Fibroblast of skin of right biceps (primary cell): ENCODE measurements at places on chromosomes 5 and 9.

DNA sequence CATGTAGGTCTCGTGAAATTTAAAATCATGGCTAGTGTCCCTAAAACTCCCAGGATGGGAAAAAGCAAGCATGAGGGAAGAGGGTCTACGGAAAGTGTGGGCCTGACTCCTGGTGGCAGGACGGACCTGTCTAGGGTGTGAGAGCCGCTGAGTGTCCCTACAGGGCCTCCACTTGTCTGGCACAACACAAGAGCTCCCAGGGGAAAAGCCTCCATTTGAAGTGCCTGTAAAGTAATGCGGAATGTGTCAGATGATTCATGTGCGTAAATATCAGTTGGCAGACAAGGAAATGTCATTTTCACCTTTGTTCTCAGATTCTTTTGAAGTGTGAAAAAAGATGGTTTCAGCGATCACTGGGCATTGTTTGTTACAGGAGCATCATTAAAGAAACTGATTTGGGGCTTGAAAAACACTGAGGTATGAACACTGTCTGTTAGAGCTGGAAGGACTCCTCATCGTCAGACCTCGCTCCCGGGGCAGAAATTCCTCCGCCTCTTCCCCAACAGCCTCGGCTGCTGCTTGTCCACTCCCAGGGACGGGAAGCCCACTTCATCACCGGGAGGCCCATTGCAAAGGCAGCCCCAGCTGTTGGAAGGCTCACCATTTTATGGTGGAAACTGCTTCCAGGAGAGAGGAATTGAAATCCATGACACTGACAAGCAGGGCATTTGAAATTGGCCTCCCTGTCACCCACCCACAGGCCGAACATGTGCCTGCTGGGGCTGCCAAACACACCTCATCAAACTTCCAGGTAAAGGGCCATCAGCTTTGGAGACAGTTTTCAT lies 240.8 kb downstream of the FSTL4 start:
- DNase-seq: no peak

- DNase-seq: peak; percentile 7
These were observed 820 bp upstream of the NFX1 start for GRCh38 chr9:33289496-33289895.

GRCh38 chr5:125576822-125577221 lies 830.4 kb upstream of the ZNF608 start:
- DNase-seq: no peak

GRCh38 chr5:31097851-31098250 lies 95.6 kb upstream of the CDH6 start:
- no peak for DNase-seq

GRCh38 chr5:41951224-41951623 lies 26.1 kb downstream of the FBXO4 start:
- no peak for DNase-seq

GRCh38 chr5:9124071-9124470 lies 421.8 kb downstream of the SEMA5A start:
- DNase-seq: no peak

DNA sequence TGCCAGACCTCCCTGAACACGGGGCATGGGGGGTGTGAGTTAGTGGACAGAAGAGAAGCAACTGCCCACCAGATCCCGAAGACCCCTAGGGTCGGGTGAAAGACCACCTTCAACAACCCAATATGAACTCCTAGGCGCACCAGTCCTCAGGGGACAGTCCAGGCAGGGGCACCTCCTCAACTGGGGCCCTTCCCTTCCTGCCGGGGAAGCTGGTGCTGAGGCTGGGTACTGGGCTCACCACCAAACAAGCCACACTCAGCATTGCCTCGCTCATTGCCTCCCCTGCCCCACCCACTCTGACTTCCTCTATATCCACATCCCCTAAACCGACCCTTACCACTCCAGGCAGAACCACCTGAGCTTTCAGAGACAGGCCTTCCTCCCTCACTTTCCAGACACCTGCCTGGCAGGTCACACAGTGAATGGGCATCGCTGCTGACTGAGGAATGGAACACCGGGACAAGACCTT lies 42.5 kb downstream of the SEMA4D start:
- DNase-seq: no peak

DNA sequence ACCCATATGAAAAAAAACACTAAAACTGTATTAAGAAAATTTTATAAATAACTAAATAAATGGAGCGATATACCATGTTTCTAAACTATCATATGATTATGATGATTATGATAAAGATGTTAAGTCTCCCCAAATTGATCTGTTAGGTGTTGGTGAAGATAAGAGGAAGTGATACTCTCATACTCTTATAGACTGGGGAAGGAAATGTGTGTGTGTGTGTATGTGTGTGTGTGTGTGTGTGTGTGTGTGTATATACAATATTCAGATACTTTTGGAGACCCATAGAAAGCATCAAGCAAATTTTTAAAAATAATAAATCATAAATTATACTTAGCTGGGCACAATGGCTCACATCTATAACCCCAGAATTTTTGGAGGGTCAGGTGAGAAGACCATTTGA lies 62.9 kb downstream of the TMEM232 start:
- no peak for DNase-seq

DNA sequence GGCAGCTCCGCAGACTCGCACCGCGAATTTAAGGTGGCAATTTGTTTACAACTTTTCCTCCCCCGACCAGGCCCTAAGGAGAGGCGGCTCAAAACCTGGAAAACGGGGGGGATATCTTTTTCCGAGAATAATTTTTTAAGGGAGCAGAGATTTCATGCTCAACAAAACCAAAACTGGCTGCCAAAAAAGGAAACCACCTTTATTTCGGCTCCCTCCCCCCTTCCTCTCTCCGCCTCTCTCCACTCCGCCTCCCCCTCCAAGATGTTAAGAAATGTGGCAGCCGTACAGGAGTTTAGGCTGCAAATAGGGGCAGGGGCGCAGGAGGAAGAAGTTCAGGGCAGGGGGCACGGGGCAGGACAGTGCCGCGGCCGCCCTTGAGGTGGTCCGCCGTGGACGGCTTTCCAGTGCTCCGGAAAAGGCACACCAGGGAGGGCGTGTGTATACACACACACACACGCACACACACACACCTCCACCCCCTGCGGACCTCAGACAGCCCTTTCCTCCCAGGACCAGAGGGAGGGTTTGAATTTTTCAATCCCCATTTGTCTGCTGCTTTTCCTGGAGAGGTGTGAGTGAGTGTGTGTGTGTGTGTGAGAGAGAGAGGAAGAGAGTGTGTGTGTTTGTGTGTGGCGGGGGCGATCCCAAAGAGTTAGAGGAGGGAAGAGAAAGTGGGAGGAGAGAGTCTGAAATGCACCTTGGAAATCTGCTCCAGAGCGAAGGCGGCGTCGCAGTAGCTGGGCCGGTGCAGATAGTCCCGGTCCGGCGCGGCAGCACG lies 9.1 kb downstream of the PTCH1 start:
- peak; percentile 86 for DNase-seq

DNA sequence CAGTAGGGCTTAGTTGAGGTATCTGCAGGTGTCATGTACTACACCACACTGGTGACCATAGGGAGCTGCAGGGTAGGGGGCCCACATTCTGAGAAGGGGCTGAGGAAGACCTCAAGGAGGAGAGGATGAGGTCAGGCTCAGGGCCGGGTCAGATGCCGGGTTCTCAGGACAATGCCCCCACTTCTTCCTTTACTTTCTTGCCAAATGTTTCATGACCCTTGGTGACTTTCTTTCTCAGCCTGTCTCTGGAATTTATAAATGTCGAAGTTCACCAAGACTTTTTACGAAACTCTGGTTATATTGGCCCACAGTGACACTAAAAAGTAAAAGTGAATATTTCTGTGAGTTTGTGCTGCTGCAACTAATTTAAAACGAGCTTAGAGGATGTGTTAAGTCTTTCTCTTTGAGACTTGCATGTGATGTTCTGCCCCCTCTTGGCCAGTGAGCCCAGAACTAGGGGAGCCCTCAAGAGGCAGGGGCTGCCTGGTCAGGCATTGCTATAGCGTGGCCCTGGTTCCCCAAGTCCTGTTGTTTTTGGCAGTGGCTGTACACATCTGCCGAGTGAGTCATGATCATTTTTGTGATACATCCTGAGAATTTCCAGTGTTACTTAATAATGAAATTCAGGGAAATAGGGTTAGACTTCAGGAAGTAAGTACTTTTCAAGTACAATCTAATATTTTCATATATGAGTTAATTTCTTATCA lies 11.2 kb downstream of the ACO1 start:
- peak; percentile 88 for DNase-seq

GRCh38 chr9:20144197-20144596 lies 355.4 kb upstream of the SLC24A2 start:
- DNase-seq: no peak

GRCh38 chr5:402615-403359 lies 40.2 kb upstream of the EXOC3 start:
- no peak for DNase-seq

DNA sequence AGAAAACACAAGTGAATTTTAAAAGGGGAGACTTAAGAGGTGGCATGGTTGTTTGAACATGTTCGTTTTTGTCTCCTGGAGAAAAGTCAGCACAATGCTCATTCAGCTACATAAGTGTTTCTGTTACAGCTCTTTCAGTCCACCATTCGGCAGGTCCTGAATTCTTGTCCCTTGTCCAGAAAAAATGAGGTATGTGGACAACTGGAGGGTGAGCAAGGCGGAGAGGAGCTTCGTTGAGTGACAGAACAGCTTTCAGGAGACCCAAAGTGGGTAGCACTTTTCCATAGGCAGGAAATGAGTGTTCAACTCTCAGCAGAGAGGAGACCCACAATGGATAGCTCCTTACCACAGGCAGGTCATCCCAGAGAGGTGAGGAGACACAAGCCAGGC lies 4.9 kb downstream of the PDCD1LG2 start:
- DNase-seq: peak; percentile 35

- no peak for DNase-seq
These were observed 38.5 kb upstream of the DEPDC1B start for GRCh38 chr5:60738461-60738860.

GRCh38 chr9:124411514-124412227 lies 3.6 kb downstream of the PSMB7 start:
- DNase-seq: peak; percentile 63

- DNase-seq: peak; percentile 63
These were observed 144.9 kb downstream of the MYO10 start for GRCh38 chr5:16791036-16791705.

GRCh38 chr9:24464319-24464951 lies 81.3 kb downstream of the IZUMO3 start:
- peak; percentile 93 for DNase-seq

- no peak for DNase-seq
These were observed 313.3 kb downstream of the EBF1 start for GRCh38 chr5:158786390-158786789.

GRCh38 chr9:136337416-136338395 lies 10.4 kb downstream of the GPSM1 start:
- DNase-seq: no peak

- DNase-seq: peak; percentile 94
These were observed 34.1 kb upstream of the PLIN2 start for GRCh38 chr9:19161257-19162025.

DNA sequence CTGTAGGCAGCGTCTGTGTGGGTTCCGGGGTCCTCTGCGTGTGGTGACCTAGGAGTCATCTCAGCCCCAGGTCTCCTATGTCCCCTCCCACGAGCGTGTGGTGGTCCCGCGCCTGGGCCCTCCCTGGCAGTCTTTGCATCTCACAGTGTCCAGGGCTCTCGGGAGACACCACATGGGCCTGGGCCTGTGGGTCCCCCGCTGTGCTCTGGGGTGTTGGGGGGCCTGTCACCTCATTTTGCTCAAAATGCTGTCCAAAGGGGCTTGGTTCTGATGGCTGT lies 27.1 kb downstream of the CEP72 start:
- no peak for DNase-seq

DNA sequence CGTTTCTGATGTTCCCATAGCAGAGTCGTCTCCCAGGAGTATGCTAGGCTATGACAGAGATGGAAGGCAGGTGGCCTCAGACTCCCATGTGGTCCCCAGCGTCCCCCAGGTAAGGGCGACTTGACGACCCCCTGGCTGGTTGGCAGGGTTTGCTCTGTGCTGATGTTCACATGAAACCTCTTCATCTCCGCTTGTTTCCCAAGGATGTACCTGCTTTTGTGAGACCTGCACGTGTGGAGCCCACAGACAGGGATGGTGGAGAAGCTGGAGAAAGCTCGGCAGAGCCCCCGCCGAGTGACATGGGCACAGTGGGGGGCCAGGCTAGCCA lies 108.3 kb downstream of the WNK2 start:
- DNase-seq: no peak

GRCh38 chr9:86854898-86855523 lies 92.3 kb downstream of the GAS1 start:
- DNase-seq: peak; percentile 93

GRCh38 chr9:110284211-110284844 lies 28.0 kb upstream of the TXN start:
- DNase-seq: no peak

GRCh38 chr9:81685763-81686613 lies 3.4 kb downstream of the TLE1 start:
- peak; percentile 47 for DNase-seq

GRCh38 chr5:161034451-161034850 lies 182.4 kb upstream of the ATP10B start:
- DNase-seq: no peak

- peak; percentile 98 for DNase-seq
These were observed 14.9 kb upstream of the C5orf63 start for GRCh38 chr5:127088251-127088650.

GRCh38 chr5:175747539-175748060 lies 89.7 kb downstream of the HRH2 start:
- no peak for DNase-seq

GRCh38 chr5:2946315-2946714 lies 194.8 kb upstream of the IRX2 start:
- DNase-seq: no peak

DNA sequence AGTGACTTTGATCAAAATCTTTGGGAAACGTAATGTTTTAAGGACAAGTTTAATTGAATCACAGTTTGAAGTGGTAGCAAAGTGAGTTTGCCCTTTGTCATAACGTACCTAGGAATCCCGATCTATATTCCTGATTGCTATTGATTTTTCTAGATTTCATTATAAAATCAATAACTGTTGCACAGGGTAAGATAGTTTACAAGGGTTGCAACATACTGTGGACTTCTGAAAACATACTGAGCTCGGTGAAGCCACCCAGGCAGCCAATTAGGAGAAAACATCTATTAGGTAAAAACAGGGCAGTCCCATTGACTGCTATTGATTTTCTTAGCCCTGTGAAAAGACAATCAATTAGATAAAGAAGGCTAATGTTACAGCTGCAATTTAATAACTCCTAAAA lies 659.9 kb downstream of the ISL1 start:
- no peak for DNase-seq

- no peak for DNase-seq
These were observed 57.9 kb upstream of the CNOT6 start for GRCh38 chr5:180436275-180436674.

- DNase-seq: no peak
These were observed 1.2 kb downstream of the SPATA24 start for GRCh38 chr5:139402561-139403158.
